ENCODE measurements at places on chromosomes 2 and 18.

DNA sequence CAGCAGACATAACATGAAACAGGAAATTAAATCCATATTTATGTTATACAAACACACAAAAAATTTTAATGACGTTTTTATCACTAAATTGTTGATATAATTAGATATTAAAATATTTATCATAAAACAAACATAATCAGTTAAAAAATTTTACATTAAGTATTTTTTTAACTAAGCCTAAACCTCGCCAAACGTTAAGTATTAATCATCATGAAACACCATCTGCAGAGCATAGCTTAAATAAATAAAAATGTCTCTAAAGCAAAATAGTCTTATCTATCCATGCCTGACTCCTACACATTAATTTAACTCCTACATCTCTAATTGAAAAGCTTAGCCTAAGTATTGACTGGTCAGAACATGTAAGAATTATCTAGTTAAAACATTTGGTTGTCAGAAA is 271.6 kb upstream of the RND3 start:
- no peak for DNase-seq

GRCh38 chr2:62195421-62196277 is at the start of gene B3GNT2:
Gene B3GNT2 (plus strand): TSS chr2:62196115. CDS start chr2:62222221, 26,106 bp downstream.
- DNase-seq = peak; percentile 80

- DNase-seq = peak; percentile 25
Measured at GRCh38 chr2:222572264-222572721, 83.6 kb downstream of the FARSB start.

DNA sequence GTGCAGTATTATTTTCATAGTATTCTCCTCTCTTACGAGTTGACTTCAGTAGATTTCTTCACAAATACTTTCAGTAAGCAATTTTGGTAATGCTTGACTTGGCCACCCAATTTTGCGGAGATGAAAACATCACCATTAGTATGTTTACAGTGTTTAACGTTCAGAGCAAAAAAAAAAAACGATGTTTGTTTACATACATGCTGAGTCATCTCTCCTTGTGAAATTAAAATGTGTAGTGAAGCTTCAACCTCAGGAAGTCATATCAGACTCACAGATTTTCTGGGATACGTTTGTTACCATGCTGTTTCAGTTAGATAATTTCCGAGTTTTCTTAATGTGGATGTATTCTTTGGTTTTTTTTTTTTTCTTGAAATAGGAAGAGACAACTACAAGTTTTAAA is 100.1 kb downstream of the CTNNA2 start:
- no peak for DNase-seq

DNA sequence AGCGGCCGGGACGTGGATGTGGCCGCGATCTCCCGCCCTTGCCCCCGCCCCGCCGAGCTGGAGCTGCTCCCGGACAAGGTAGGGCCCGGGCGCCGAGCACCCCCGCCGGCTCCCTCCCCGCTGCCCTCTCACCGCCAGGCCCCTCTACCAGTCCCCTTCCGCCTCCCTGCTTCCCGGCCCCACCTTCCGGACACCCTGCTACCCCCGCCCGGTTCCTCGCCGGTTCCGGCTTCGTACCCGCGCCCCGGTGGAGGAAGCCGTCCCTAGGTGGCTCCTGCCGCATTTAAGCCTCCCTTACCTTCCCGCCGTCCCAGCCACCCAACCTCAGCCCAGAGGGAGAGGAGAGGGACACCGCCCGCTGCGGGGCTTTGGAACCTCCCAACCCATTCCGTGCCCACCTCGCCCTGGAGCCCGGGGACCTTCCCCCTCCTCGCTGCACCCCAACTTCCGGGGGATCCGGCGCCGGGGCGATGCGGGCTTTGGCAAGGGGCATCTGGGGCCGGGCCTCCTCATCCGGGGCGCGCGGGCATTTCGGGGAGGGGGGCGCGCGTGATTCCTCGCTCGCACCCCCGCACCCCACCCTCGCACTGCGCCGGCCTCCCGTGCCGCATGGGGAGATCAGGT is 475 bp downstream of the B3GNT2 start:
- DNase-seq = peak; percentile 63

GRCh38 chr2:188695953-188696352 is 278.2 kb upstream of the COL3A1 start:
- DNase-seq = no peak

- no peak for DNase-seq
Measured at GRCh38 chr2:143210446-143210819, 81.2 kb downstream of the ARHGAP15 start.

GRCh38 chr2:187528042-187528441 is 26.2 kb downstream of the TFPI start:
- DNase-seq = no peak

DNA sequence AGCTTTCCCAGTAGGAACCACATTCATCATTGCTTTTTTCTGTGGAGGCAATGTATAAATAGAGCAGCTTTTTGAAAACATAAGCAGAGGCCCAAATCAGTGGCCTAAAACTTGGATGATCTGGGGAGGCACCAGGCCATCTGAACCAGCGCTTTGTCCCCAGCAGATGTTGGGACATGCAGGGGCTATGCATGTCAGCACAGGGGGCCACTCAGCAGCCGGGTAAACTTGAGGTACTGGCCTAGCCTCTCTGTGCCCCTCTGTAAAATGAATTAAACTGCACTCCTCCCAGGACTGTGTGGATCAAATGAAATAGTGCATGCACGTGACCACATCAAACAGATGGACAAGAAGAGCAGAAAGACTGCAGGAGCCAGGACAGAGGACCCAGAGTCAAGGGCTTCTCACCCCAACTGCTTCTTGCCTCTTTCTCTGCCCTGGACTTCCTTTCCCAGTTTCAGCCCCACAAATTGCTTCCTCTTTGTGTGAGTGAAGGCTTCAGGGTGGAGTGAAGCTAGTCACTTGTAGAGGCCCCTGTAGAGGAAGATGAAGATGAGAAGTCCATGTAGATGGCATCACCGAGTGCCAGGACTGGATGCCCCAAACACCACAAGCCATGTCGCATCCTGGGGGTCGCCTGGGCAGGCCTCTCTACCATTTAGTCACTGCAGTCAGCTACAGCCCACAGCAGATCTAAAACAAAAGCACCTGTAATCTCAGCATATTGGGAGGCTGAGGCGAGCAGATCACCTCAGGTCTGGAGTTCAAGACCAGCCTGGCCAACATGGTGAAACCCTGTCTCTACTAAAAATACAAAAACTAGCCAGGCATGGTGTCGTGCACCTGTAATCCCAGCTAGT is 53.2 kb downstream of the IMPA2 start:
- no peak for DNase-seq

DNA sequence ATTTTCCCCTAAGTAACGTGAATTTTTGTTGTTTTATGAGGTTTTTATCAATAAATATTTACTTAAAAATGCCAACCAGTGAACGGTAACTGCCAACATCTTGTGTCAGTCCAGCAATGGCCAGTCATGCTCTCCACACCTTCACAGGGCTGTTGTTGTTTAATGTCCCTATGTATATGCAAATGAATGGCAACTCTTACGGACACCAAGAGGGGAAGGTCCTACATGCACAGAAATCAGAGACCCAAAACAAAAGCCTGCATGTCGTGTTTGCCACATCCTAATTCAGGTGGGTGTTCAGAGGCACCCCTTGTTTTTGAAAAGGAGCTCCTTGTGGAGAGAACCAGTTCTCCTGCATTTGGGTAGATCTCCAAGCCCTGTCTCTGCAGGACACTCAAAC is 4.8 kb upstream of the FTCDNL1 start:
- no peak for DNase-seq

Data from activated CD4-positive, alpha-beta T cell treated with anti-CD3 and anti-CD28 coated beads, Interleukin-2, amount 50 U/mL, for 16 hours (primary cell).